Nephron progenitor cell (in vitro differentiated cells): ENCODE measurements at places on chromosomes 2 and 18.

DNA sequence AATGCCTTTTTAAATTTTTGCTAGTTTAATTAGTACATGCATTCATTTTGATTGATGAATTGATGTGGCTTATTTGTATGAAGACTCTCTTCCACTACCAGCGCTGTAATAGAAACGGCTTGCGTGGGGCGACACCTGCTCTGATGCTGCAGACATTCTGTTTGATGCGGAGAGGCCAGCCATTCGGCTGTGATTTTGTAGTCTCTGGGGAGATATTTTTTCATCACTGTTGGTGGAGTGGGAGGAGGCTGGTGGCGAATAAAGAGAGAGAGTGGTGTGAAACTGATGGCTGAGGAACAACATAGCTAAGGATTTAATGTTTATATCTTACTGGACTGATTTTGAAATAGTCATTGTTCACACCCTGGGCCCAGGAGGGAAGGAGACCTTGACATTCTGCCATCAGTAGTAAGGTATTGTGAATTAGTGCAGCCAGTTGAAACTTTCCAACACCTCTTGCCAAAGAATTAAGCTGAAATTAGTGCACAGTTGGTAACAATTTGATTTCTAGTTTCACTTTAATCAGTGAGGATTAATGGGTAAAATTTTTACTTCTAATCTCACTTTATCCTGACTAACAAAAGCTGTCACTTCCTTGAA lies 224.1 kb downstream of the MTX2 start:
- peaks cover 72% of the 10 kb centered on the region for H3K4me1 ChIP-seq
- H3K4me3 ChIP-seq, result no peak overlapping the region
- no peak for DNase-seq
- no peaks in the 10 kb centered on the region for H3K36me3 ChIP-seq

DNA sequence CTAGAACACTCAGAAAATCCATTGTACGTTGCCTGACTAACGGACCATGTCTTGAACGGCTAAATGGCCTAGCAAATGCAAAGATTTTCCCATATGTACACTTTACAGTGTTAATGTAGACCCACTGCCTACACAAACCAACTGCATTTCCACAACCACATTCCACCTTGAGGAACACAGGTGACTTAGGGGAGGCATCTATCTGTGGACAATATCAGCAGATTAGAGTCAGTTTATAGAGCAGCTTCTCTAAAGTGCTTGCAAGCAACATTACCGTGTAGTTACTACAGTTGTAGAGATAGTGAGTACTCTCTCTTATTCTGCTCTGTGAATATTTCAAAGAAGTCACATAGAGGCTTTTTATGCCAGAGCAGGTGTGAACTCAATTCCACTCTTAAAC lies 139.6 kb downstream of the TCF4 start:
- peaks cover 66% of the 10 kb centered on the region for H3K36me3 ChIP-seq
- H3K4me1 ChIP-seq, result peaks cover 26% of the 10 kb centered on the region
- H3K4me3 ChIP-seq, result no peak overlapping the region
- H3K27me3 ChIP-seq, result no peaks in the 10 kb centered on the region
- DNase-seq, result no peak

GRCh38 chr2:178106053-178106452 lies 6.2 kb upstream of the RBM45 start:
- H3K36me3 ChIP-seq, result no peaks in the 10 kb centered on the region
- H3K4me1 ChIP-seq, result no peaks in the 10 kb centered on the region
- no peak for DNase-seq
- peaks cover 3% of the 10 kb centered on the region for H3K27me3 ChIP-seq
- H3K4me3 ChIP-seq, result no peak overlapping the region
- no peak overlapping the region for H3K27ac ChIP-seq

- H3K27ac ChIP-seq, result no peak overlapping the region
- peaks cover 23% of the 10 kb centered on the region for H3K36me3 ChIP-seq
- H3K27me3 ChIP-seq, result no peaks in the 10 kb centered on the region
- H3K4me1 ChIP-seq, result no peaks in the 10 kb centered on the region
Observed at GRCh38 chr2:202718614-202719013, 83.8 kb downstream of the FAM117B start.

- H3K4me1 ChIP-seq, result peaks cover 42% of the 10 kb centered on the region
- H3K4me3 ChIP-seq, result peak within 1 kb of the TSS; percentile 88
- H3K27me3 ChIP-seq, result peaks cover 11% of the 10 kb centered on the region
- H3K36me3 ChIP-seq, result peaks cover 5% of the 10 kb centered on the region
Observed at GRCh38 chr2:70978341-70979179, at the start of gene ANKRD53. Gene ANKRD53 (plus strand): TSS chr2:70978630. CDS start chr2:70978646, 16 bp downstream.

DNA sequence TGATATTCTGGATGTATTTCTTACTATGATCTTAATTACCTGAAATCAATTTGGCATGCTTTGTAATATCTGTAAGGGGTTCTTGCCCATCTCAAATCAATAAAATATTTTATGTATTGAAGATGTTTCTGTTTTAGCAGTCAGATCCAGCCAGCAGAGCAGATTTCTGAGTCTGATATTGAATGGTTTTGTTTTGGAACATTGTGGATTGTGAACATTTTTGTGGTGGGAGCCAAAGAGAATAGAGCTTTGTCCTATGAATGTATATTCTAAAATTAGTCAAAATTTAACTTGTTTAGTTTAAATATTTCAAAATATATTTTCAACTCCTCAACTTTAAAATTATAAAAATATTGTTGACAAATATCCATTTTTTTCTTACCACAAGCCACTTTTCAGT lies 197.0 kb downstream of the UBE2E3 start:
- H3K27ac ChIP-seq, result no peak overlapping the region
- no peak overlapping the region for H3K4me3 ChIP-seq
- H3K36me3 ChIP-seq, result no peaks in the 10 kb centered on the region
- no peaks in the 10 kb centered on the region for H3K4me1 ChIP-seq
- DNase-seq, result no peak
- peaks cover 3% of the 10 kb centered on the region for H3K27me3 ChIP-seq

DNA sequence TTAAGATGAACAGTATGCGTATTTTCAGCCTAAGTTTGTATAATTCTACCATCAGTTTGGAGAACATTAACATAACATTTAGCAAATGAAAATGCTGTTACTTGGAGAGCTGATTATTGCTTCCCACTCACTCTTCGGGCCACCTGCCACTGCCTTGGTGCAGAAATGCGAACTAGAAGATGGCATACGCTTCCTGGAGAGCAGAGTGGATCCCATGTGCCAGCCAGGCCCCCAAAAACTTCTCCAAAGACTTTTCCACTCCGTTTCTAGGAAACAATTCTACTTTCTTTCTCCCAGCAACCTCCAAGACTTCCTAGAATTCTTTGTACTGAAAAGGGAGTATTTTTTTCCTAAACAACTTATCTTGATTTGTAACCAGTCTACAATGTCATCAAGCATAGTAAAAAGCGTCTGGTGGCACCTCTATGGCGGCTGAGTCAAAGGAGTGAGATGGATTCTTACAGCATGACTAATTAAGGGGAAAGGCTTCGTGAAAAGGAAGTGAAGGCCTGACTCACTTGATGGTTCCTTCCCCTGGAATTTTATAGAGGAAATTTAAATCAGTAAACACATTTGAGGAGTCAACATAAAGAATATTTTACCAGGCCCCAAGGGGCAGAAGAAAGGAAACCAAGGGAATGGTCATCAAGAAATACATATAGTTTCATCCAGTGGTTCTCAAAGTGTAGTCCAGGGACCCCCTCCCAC lies 36.6 kb downstream of the FEZ2 start:
- H3K27ac ChIP-seq, result peak overlapping the region; percentile 93
- H3K4me1 ChIP-seq, result peaks cover 58% of the 10 kb centered on the region
- H3K4me3 ChIP-seq, result no peak overlapping the region
- H3K36me3 ChIP-seq, result peaks cover 48% of the 10 kb centered on the region
- no peak for DNase-seq

DNA sequence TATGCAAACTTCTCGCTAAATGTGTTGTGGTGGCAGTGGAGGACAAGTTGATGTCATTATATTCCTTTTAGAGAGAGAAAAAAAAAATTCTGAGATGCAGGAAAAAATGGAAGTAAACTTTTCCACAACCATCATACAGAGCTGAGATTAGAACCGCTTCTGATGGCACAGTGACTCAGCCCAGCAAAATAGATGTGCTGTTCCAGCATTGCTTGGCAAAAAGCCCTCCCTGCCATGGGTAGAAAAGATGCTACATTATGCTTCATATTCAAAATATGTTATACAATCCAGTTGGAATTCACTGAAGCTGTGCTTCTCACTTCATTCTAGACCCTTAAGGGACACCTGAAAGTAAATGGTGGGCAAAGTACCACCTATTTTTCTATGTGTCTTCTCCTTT lies 1047.6 kb upstream of the FANCL start:
- no peaks in the 10 kb centered on the region for H3K36me3 ChIP-seq
- no peaks in the 10 kb centered on the region for H3K4me1 ChIP-seq
- no peak for DNase-seq
- peaks cover 2% of the 10 kb centered on the region for H3K27me3 ChIP-seq

- no peaks in the 10 kb centered on the region for H3K36me3 ChIP-seq
- no peak for DNase-seq
- no peaks in the 10 kb centered on the region for H3K4me1 ChIP-seq
- H3K27me3 ChIP-seq, result peaks cover 3% of the 10 kb centered on the region
Observed at GRCh38 chr18:59760212-59760611, 63.0 kb upstream of the CCBE1 start.

DNA sequence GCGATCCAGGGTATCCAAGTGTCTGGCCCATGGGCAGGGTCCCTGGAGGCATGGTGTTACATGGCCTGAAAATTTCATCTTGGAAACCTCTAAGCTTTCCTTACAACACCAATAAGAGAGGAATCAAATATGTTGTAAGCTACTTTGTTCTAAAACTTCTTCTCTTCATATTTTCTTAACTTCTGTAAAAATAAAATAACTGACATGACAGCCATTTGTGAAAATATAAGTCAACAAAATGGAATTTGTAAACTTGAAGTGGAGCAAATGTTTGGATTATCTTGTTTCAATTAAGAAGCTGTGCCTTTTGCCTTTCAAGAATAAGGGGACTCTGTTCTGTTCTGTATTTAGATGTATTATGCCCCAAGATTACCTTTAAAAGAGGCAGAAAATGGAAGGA lies 319.7 kb downstream of the LPIN1 start:
- H3K4me3 ChIP-seq, result no peak overlapping the region
- DNase-seq, result no peak
- H3K27ac ChIP-seq, result no peak overlapping the region
- H3K27me3 ChIP-seq, result peaks cover 8% of the 10 kb centered on the region

DNA sequence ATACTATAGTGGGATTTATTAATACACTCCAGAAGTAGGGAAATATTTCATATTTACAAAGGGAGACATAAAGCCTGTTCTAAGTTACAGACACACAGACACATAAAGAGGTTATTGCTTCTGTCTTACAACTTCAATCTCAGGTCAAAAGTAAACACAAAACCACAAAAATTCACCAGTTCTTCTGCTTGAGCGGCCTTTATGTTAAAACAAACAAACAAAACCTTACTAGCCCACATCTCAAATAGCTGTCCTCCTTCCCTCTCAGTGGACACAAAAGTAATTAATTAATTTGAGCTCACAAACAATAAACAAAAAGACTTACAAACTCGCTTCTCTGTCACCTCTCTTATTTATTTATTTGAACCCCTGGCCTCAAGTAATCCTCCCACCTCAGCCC lies 1.5 kb upstream of the ASNSD1 start:
- H3K36me3 ChIP-seq, result peaks cover 8% of the 10 kb centered on the region
- peak overlapping the region; percentile 44 for H3K27ac ChIP-seq
- H3K4me1 ChIP-seq, result no peaks in the 10 kb centered on the region

- no peak for DNase-seq
- H3K4me1 ChIP-seq, result peaks cover 6% of the 10 kb centered on the region
Observed at GRCh38 chr2:171718720-171719119, 31.5 kb downstream of the DYNC1I2 start.

GRCh38 chr2:66872081-66872985 lies 437.4 kb downstream of the MEIS1 start:
- no peak overlapping the region for H3K4me3 ChIP-seq
- DNase-seq, result no peak
- H3K4me1 ChIP-seq, result peaks cover 41% of the 10 kb centered on the region
- H3K36me3 ChIP-seq, result peaks cover 15% of the 10 kb centered on the region

DNA sequence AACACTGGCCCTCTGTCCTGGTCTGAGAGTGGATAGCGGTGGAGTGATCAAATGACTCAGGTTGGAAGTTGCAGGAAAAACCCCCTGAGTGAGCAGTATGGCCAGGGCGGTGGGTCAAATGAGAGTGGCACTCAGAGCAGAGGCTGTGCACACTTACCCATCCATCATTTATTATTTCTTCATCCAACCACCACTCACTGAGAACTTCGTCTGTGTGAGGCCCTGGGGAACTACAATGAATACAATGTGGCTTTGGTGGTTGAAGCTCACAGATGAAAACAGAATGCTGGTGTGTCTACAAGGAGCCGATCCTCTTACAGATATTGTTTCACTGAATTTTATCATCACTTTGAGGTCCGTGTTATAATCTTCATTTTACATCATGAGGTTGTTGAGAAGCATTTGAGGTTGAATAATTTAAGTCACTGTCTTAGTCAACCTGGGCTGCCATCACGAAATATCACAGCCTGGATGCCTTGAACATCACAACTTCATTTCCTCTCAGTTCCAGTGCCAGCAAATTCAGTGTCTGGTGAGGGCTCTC lies 73.4 kb upstream of the ID2 start:
- H3K36me3 ChIP-seq, result peaks cover 8% of the 10 kb centered on the region
- H3K27me3 ChIP-seq, result no peaks in the 10 kb centered on the region
- peaks cover 57% of the 10 kb centered on the region for H3K4me1 ChIP-seq
- no peak for DNase-seq

GRCh38 chr2:189874586-189875320 lies 90.5 kb downstream of the PMS1 start:
- peaks cover 83% of the 10 kb centered on the region for H3K36me3 ChIP-seq
- H3K27me3 ChIP-seq, result no peaks in the 10 kb centered on the region
- H3K4me1 ChIP-seq, result peaks cover 32% of the 10 kb centered on the region
- DNase-seq, result no peak
- no peak overlapping the region for H3K4me3 ChIP-seq
- no peak overlapping the region for H3K27ac ChIP-seq

DNA sequence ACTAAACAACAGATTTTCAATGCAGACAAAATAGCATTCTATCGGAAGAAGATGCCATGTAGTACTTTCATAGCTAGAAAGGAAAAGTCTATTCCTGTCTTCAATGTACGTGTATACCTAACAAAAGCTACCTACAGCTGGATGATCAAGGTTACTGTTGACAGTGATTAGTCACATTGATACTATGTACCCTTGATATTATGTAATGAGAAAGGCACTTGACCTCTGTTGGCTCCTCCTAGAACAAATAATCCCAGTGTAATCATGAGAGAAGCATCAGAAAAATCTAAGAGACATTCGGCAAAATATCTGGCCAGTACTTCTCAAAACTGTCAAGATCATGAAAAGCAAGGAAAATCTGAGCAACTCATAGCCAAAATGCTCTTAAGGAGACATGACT lies 44.4 kb upstream of the LRRTM4 start:
- DNase-seq, result no peak
- H3K27me3 ChIP-seq, result no peaks in the 10 kb centered on the region
- H3K27ac ChIP-seq, result no peak overlapping the region
- H3K4me1 ChIP-seq, result peaks cover 22% of the 10 kb centered on the region
- no peaks in the 10 kb centered on the region for H3K36me3 ChIP-seq
